Cortex of kidney (tissue), 1 donor: ENCODE measurements at places on chromosomes 6 and 20.

DNA sequence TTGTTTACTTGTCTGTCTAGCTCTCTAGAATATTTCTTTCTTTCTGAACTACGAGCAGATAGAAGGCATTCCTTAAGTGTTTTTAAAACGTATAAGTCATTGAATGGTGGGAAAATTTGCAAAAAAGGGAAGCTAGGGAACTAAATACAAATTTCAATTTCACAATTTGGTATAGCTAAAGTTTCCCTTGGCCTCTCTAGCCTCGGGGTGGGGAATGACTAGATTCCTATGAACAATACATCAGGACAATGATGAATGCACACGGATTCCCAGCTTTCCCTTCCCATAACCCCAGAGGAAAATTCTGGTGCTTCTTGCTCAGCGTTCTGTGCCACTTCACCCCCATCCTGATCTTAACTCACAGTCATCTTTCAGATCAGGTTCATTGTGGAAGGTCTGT, 113.3 kb upstream of the ASF1A start:
- DNase-seq, result no peak

GRCh38 chr6:36912030-36912454, 26.3 kb downstream of the C6orf89 start:
- no peak for DNase-seq

DNA sequence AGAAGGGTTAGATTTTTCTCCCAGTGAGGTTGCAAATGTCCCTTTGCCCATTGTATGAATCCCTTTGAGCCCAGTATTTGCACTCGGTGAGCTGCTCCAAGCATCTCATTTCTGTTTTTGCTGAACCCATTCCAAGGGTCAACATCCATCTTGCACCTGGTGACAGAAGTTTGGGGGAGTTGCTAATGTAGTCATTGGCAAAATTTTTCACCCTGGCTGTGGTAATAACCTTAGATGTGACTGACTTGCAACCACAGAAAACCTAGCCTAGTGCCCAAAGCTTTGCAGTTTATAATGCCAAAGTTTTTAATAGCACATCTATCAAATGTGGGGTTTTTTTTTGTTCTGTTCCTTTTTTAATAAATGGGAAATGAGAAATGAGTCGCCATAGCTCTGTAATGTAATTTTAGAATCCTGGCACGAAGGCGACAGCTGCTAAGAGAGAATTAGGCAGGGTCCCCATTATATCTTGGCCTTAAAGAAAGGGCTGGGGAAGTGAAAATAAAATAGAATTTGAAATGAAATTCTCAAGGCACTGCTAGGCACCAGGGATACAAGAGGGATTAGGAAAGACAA, 682.8 kb downstream of the KIF16B start:
- DNase-seq, result no peak

GRCh38 chr6:26105109-26105730, 18.0 kb downstream of the HFE start:
- DNase-seq, result no peak

- DNase-seq, result no peak
Observed at GRCh38 chr6:146194434-146194833, 165.6 kb downstream of the GRM1 start.

DNA sequence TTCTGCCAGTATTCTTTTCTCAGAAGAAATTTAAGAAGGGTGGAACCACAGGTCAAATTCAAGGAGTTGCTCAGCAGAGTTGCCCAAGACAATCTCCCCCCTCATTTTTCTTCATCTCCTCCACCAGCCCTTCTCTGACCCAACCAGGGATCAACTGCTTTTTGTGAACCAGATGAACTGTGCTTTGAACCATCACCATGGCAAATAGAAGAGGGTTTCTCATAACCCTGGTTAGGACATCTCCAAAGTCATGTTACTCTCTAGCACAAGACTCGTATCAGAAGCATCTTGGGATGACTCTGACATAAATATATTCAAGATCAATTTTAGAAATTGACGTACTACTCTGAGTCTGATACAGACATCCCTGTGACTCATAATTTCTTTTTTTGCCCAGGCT, 130.7 kb downstream of the ALDH8A1 start:
- no peak for DNase-seq

DNA sequence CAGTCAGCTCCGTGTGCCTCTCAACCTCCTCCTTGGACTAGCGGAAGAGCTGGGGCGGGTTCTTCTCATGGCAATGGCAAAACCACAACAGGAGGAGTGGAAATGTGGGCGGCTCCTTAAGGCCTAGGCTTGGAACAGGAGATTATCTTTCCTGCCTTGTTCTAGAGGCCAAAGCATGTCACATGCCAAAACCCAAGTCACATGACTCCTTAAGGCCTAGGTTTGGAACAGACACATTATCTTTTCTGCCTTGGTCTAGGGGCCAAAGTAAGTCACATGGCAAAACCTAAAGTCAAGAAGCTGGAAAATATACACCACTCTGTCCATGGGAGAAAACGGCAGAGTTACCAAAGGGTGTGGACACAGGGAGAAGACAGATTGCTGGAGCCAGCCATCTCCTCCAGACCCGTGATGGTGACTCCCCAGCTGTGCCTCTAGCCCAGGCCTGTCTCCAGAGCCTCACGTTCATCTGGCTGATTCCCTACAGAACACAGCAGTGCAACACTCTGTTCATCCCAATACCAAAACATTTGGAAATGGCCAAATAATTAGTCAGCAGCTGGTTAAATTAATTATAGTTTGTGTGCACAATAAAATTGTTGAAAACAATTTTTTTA, 34.2 kb downstream of the ANKRD60 start:
- DNase-seq, result no peak

GRCh38 chr6:64280569-64280968, 645.0 kb downstream of the PHF3 start:
- DNase-seq, result no peak

- no peak for DNase-seq
Observed at GRCh38 chr6:21188505-21189223, 404.9 kb upstream of the SOX4 start.

DNA sequence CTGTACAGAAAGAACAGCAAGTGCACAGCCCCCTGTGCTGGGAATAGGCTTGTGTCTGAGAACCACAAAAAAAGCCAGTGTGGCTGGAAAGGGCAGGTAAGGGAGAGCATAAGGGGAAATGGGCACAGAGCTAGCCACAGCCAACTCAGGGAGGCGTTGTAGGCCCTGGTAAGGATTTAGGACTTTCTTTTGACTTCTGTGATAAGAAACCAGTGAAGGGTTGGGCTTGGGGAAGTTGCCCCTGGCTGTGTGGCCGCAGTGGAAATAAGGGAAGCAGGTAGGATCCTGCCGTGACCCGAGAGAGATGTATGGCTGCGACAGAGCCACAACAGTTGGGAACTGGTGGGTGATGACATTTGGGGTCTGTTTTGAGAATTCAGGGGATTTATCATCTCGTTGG, 30.0 kb upstream of the PHACTR2 start:
- no peak for DNase-seq

- no peak for DNase-seq
Observed at GRCh38 chr20:4006640-4007039, 8.7 kb downstream of the RNF24 start.

DNA sequence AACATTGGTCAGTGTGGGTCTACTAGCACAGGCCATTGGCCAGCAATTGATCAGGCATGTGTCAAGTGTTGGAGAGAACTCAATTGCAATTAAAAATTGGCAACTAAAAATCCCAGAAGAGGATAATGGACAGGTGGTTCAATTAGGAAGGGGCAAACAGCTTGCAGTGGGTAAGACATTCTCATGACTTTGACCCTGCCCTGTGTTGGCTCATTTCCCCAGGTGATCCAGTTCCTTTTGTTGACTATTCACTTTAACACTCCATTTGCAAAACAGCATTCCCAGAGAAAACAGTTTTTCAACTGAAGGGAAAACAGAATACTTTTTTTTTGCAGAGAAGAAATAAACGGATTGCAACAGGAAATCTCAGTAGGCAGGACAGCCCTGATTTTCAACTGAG, 28.9 kb upstream of the SCGN start:
- no peak for DNase-seq

GRCh38 chr6:9468277-9468676, 946.6 kb downstream of the TFAP2A start:
- DNase-seq, result no peak

DNA sequence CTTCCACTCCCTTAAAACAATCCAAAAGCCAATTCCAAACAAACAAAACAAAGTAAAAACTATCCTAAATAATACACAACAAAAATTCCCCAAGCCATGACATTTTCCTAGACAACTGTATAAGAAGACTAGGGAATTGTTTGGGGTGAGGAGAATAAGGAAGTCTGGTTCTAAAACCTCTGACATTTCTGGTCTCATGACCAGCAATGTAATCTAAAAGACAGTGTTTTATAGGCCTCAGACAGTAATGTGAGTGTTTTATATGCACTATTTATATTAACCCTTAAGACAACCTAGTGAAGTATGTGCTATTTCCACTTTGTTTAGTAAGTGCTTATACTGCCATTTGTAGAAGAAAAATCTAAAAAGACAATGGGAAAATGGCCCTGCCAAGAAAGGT, 13.0 kb upstream of the RCAN2 start:
- DNase-seq, result no peak

DNA sequence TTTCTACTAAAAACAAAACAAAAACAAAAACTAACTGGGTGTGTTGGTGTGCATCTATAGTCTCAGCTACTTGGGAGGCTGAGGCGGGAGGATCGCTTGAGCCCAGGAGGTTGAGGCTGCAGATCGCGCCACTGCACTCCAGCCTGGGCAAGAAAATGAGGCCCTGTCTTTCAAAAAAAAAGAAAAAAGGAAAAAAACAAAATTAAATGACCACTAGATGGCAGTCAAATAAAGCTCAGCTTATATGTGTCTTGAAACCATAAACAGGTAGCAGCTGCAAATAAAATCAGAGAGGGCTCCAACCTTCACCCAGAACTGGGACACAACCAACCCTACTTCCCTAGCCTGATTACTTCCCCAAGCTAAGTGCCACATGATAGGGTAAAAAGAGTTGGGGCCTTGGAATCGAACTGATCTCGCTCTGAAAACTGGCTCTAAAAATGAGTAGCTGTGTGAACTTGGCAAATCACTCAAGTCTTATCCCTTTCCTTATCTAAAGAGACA, 67.1 kb upstream of the ADGRF4 start:
- DNase-seq, result no peak

DNA sequence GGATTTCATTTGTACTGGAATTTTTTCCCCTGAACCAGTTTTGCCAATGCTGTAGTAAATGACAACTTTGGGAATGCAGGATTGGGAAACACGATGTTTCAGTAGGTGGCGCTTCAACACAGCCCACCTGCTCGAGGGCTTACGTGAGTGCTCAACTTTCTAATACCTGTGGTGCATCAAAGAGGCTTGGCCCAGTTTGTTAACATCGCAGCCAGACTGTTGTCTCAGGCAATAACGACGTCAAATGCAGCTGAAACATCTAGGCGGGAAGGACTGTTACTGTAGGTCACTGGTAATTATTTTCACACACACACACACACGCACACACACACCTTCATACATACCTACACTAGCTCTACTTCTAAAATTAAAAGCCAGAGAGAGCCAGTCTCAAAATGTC, 815.5 kb upstream of the SLC35B3 start:
- no peak for DNase-seq

DNA sequence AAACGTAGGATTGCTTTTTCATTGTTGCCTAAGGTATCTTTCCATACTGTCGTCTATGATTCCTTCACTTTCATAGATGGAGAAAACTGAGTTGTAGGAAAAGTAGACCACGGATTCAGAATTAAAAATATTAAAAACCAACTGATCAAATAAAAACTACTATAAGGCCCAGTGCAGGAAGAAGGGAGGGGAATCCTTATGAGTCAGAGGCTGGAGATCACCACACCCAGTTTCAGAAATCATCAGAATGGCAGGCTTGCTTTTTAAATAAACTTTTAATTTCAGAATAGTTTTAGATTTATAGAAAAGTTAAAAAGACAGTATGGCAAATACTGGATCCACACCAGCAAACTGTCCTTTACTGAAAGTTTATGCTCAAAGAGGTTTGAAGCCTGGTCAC, 32.0 kb upstream of the POPDC3 start:
- DNase-seq, result no peak

DNA sequence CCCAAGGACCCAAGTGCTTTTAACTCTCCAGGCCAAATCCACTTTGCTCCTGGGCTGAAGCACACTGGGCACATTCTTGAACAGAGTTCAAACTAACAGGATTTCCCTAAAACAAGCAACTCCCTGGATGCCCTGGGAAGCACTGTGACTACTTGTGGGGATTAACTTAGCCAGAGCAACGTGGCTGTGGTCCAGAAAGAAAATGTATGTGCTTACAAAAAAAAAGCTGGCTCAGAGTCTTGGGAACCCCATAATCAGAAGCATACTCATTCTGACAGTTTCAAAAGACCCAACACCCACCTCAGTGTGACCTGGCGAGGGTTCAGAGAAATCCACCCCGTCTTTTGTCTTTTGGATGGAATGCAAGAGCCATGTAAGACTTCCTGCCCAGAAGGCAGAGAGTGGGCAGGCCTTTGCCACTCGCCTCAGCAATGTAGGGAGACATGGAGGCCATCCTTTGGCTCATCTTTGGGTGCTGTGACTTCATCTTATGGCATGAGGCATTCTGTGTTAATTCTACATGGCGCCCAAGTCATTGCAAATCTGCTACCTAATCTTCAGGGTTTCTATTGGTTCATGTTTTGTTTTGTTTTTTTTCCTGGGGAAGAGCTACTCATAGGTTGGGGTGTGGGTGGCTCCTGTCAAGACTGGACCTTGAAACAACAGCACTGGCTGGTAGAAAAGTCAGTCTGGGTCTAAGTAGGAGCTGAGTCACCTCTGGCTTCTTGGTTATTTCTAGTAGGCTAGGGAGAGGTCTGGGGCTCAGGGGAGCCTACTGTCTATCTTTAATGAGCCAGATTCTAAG, 248.6 kb upstream of the SUPT3H start:
- DNase-seq, result no peak

GRCh38 chr6:6695625-6696276, 107.2 kb downstream of the LY86 start:
- no peak for DNase-seq

GRCh38 chr6:40326714-40327421, 260.3 kb downstream of the LRFN2 start:
- no peak for DNase-seq

DNA sequence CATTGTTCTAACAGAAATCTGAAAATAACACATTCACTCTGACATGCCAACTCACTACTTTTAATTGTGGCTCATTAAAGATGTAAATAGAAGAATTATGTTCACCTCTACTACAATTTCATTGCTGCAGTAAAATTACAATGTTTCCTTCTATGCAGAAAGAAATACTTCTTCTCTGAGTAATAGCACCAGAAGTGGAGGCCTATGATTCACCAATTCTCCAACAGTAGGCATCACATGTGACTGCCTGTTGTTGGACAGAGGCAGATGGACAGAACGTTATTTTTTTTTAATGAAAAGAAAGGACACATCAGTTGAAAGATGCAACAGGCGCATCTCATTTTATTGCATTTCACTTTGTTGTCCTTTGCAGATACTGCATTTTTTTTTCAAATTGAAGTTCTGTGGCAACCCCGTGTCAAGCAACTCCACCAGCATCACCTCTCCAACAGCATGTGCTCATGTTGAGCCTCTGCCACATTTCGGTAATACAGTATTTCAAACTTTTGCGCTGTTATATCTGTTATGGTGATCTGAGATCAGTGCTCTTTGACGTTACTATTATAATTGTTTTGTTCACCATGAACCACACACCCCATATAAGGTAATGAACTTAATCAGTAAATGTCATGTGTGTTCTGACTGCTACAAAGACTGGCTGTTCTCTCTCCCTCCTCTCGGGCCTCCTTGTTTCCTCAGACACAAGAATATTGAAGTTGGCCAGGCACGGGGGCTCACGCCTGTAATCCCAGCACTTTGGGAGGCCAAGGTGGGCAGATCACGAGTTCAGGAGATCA, 121.4 kb downstream of the ATXN1 start:
- DNase-seq, result no peak

- no peak for DNase-seq
Observed at GRCh38 chr20:58169450-58169849, 59.0 kb downstream of the ANKRD60 start.
